ENCODE measurements at places on chromosomes 3 and 15. TPM values are rescaled to one million over a fixed set of nuclear protein-coding genes. Genes with fewer than 3 reads are reported as not detected.

DNA sequence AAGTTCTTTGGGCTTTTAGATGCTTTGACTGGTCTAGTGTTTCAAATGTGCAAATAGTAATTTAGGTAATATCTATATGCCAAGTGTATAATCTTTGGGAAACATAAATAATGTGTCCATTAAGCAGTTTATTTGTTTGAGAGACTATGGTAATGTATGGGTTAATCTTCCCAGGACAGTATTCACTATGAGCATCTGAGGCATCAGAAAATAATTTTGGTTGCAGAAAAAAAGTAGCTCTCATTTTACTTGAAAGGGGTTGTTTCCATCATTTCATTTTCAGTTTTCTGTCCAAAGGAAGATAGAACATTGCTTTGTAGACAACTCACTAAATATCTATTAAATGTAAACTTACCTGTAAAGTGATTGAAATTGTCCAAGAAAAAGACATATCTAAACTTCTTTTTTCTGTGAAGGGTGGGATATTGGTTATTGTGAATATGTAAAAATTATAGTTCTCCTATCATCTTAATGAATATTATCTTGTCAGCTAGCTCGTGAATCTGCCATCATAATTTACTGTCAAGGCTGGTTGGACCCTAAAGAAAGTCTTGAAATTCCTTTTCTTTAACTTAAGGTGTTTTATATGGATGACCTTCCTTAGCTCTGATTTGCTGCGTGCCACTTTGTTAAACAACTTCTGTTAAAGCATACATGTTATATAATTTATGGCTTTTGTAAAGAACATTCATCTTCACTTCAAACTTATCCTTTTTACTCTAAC, 108.8 kb downstream of the EPHA3 start:
- H3K27me3 ChIP-seq, result no peaks in the 10 kb centered on the region
- no peaks in the 10 kb centered on the region for H3K36me3 ChIP-seq
- no peaks in the 10 kb centered on the region for H3K4me1 ChIP-seq
- no peak overlapping the region for H3K27ac ChIP-seq
- DNase-seq, result no peak

Gene ALDH1A2
- total RNA-seq, result 0.73 TPM

GRCh38 chr3:171480526-171480925, 20.3 kb upstream of the TNIK start:
- DNase-seq, result no peak
- no peaks in the 10 kb centered on the region for H3K36me3 ChIP-seq
- H3K4me1 ChIP-seq, result peaks cover 14% of the 10 kb centered on the region
- peak overlapping the region; percentile 59 for H3K27ac ChIP-seq
- no peak overlapping the region for H3K4me3 ChIP-seq

DNA sequence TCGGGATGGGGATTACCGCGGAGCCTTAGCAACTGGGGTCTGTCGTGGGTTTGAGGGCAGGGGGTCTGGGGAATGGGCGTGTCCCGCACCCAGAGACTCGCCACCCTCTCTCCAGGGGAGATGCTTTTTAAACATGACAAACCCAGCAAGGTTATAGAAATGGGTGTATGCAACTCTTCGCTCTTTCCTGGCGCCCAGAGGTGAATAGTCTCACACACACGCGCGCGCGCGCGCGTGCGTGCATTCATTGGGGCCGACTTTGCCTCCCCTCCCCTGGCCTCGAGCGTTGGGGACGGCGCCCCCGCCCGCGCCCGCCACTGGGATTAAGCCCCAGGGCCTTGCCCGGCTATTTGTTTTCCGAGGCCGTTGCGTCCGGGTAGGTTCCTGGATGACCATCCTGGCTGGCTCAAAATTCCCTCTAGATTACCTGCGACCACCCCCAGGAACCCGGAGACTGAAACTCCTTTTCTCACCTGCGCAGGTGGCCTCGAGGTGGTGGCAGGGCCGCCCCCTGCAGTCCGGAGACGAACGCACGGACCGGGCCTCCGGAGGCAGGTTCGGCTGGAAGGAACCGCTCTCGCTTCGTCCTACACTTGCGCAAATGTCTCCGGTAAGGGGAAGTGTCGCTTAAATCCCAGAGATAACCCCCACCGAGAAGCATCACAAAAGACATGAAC, 777 bp downstream of the GPR160 start:
- no peaks in the 10 kb centered on the region for H3K36me3 ChIP-seq
- H3K4me1 ChIP-seq, result peaks cover 19% of the 10 kb centered on the region
- peak overlapping the region; percentile 56 for H3K4me3 ChIP-seq
- no peaks in the 10 kb centered on the region for H3K27me3 ChIP-seq
- DNase-seq, result peak; percentile 62
- no peak overlapping the region for H3K27ac ChIP-seq

DNA sequence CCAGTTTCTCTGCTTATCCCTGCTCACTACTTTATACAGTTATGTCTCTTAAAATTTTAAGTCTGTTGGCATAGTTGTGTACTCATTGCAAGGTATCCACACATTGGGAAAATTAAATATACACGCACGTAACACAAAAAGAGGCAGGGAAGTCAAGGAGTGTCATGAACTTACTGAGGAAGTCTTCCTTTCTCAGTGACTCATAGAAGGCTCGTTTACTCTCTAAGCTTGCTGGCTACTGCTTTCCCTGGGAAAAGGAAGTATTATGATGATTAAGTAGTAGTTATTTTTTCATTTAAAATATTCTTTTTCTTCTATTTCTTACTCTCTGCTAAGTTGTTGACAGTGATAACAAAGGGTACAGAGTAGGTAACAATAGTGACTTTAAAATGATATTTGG, 287.3 kb downstream of the UBE2E2 start:
- no peaks in the 10 kb centered on the region for H3K36me3 ChIP-seq
- H3K27me3 ChIP-seq, result no peaks in the 10 kb centered on the region
- no peak for DNase-seq
- no peaks in the 10 kb centered on the region for H3K4me1 ChIP-seq
- no peak overlapping the region for H3K27ac ChIP-seq
- no peak overlapping the region for H3K4me3 ChIP-seq

GRCh38 chr15:84903751-84904150, 19.3 kb downstream of the SLC28A1 start:
- no peaks in the 10 kb centered on the region for H3K36me3 ChIP-seq
- H3K27ac ChIP-seq, result no peak overlapping the region
- H3K4me1 ChIP-seq, result no peaks in the 10 kb centered on the region
- DNase-seq, result no peak
- no peaks in the 10 kb centered on the region for H3K27me3 ChIP-seq
- H3K4me3 ChIP-seq, result no peak overlapping the region

DNA sequence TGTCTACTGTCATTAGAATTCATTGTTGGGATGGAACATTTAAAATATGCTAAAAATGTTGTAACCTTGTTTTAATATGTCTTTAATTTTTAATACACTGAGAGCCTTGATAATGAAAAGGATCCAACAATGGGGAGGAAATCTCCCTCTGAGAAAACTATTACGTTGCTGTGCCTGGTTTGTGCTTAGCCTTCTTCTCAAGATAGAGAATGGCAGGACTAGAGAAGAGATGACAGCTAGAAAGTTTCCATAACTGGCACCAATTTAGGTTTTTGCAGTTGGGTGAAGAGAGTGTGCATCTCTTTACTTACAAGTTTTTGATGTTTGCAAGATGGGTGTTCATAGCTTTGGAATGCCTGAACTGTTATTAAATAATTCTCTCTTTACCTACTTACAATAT, 42.6 kb upstream of the NANOGP8 start:
- no peaks in the 10 kb centered on the region for H3K27me3 ChIP-seq
- no peak for DNase-seq
- H3K36me3 ChIP-seq, result no peaks in the 10 kb centered on the region
- no peak overlapping the region for H3K27ac ChIP-seq
- H3K4me1 ChIP-seq, result no peaks in the 10 kb centered on the region

GRCh38 chr15:99618941-99619411, 53.2 kb downstream of the MEF2A start:
- no peak overlapping the region for H3K27ac ChIP-seq
- H3K4me1 ChIP-seq, result peaks cover 11% of the 10 kb centered on the region
- H3K36me3 ChIP-seq, result no peaks in the 10 kb centered on the region
- no peak overlapping the region for H3K4me3 ChIP-seq
- no peaks in the 10 kb centered on the region for H3K27me3 ChIP-seq

DNA sequence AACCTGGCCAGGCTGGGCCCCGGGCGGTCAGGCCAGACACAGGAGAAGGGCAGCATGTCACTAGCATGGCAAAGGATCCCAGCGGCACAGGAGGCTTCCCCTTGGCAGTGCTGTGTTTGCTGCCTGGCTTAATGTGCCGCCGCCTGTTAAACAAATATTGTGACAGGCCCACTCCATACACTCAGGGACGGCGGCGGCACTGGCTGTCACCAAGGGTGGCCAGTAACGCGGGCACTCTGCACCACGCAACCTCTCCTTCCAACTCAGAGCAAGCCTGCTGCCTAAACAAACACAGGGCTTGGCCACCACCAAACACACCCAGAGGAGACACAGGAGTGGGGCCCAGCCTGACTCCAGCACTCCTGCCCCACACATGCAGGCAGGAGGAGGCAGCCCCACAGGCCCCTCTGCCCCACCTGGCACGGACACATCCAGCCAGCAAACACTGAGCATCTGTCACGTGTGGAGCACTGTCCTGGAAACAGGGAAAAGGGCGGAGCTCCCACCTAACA, 48.0 kb downstream of the TPRA1 start:
- H3K27ac ChIP-seq, result no peak overlapping the region
- DNase-seq, result no peak
- no peaks in the 10 kb centered on the region for H3K36me3 ChIP-seq
- no peak overlapping the region for H3K4me3 ChIP-seq

- H3K36me3 ChIP-seq, result peaks cover 32% of the 10 kb centered on the region
- DNase-seq, result no peak
- H3K4me3 ChIP-seq, result no peak overlapping the region
- no peaks in the 10 kb centered on the region for H3K27me3 ChIP-seq
- H3K4me1 ChIP-seq, result peaks cover 3% of the 10 kb centered on the region
Measured at GRCh38 chr15:80978685-80979329, 10.8 kb downstream of the MESD start.

- no peak overlapping the region for H3K27ac ChIP-seq
- H3K27me3 ChIP-seq, result no peaks in the 10 kb centered on the region
- DNase-seq, result no peak
Measured at GRCh38 chr15:58698887-58699641, 50.4 kb downstream of the ADAM10 start.

Gene KPNA1
- 67.1 TPM for total RNA-seq

DNA sequence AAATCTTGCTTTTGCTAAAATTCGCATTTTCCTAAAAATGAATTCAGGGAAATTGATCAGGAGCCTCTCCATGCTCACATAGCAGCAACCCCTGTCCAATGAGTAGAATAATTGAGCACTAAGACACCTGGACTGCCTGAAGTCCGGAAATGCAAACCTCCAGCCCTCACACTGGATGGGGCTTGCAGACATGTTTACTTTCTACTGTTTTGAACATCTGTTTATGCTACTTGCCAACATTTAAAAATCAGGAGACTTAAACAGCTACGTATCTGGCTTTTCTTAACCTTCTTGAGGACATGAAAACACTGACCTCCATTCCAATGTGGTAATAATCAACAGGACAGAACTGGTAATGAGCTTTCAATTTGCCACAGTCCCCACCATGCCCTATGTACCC, 184.4 kb downstream of the SHOX2 start:
- H3K4me3 ChIP-seq, result no peak overlapping the region
- no peak for DNase-seq
- no peaks in the 10 kb centered on the region for H3K36me3 ChIP-seq
- H3K27me3 ChIP-seq, result no peaks in the 10 kb centered on the region

DNA sequence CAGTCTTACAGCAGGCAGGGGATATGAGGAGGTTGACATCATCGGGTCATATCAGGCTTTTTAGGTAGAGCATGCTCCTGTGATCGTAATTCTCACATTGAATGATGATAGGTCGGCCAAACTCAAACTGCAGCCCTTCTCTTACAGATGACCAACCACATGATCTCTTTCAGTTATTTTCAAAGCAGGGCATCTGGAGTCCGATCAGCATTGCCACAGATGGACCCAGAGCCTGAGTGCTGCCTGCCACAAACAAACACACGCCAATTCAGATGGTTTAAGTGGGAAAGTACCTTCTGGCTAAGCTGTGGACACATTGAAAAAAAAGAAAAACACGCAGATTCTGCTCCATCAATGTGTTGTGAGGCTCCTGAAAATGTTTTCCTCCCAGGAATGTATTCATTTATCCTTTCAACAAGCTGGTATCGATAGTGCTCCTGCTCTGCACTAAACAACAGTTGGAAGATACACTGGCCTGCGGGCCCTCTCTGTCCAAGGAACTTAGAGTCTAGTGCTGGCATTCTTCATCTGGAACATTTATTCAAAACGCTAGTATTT, 31.2 kb downstream of the ARPP21 start:
- H3K27me3 ChIP-seq, result no peaks in the 10 kb centered on the region
- no peak for DNase-seq
- no peaks in the 10 kb centered on the region for H3K36me3 ChIP-seq
- H3K4me1 ChIP-seq, result no peaks in the 10 kb centered on the region
- H3K27ac ChIP-seq, result no peak overlapping the region
- H3K4me3 ChIP-seq, result no peak overlapping the region

Gene DBR1
- total RNA-seq, result 17.0 TPM

DNA sequence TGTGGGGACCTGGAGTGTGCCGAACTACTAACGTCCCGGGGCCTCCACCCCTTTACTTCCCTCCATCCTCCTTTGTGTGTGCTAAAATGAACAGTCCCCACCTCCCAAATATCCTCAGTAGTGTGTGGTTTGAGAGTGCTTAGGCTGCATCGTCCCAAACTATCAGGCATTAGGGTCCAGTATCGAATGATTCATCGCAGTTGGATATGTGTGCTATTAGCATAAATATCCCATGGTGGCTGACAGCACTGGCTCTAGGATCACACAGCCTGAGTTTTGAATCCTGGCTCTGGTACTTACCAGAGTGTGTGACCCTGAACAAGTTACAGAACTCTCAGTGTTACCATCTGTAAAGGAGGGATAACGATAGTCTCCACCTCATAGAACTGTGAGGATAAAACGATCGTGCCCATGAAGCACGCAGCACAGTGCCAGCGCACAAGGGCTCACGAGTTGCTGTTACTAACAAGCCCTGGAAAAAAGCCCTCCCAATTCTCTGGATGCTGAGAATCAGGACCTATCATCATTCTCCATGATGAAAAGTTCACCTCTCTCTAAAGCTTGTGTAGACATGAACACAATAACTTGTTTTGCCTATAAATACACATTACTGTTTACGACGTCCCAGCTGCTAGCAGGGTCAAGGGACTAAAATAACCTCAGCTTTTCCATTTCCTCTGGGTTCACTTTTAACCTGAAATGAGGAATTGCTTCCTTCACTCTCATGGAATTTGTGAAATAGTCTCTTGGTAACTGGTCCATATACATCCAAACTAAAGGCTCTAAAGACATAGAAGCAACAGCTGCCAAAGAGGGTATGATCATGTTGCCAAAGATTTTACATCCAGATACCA, 51.0 kb downstream of the VGLL4 start:
- H3K4me1 ChIP-seq, result peaks cover 21% of the 10 kb centered on the region
- peaks cover 2% of the 10 kb centered on the region for H3K36me3 ChIP-seq
- H3K27ac ChIP-seq, result no peak overlapping the region
- no peaks in the 10 kb centered on the region for H3K27me3 ChIP-seq
- no peak overlapping the region for H3K4me3 ChIP-seq

Gene FAM43A
- 21.6 TPM for total RNA-seq

GRCh38 chr3:46895204-46895660, 17.7 kb downstream of the PTH1R start:
- H3K4me3 ChIP-seq, result no peak overlapping the region
- no peak overlapping the region for H3K27ac ChIP-seq
- peaks cover 22% of the 10 kb centered on the region for H3K4me1 ChIP-seq
- H3K27me3 ChIP-seq, result peaks cover 22% of the 10 kb centered on the region
- DNase-seq, result peak; percentile 75

Gene HGD
- 4.0 TPM for total RNA-seq

Gene ALDH1A3
- not detected for total RNA-seq

Gene ACKR4
- total RNA-seq, result 0.32 TPM

Gene GNB4
- total RNA-seq, result 2.9 TPM

All from natural killer cell (primary cell).